H9 (cell line): ENCODE measurements at places on chromosomes 4 and X.

GRCh38 chr4:633976-634598 lies 8.7 kb downstream of the PDE6B start:
- DNase-seq, result peak; percentile 28

DNA sequence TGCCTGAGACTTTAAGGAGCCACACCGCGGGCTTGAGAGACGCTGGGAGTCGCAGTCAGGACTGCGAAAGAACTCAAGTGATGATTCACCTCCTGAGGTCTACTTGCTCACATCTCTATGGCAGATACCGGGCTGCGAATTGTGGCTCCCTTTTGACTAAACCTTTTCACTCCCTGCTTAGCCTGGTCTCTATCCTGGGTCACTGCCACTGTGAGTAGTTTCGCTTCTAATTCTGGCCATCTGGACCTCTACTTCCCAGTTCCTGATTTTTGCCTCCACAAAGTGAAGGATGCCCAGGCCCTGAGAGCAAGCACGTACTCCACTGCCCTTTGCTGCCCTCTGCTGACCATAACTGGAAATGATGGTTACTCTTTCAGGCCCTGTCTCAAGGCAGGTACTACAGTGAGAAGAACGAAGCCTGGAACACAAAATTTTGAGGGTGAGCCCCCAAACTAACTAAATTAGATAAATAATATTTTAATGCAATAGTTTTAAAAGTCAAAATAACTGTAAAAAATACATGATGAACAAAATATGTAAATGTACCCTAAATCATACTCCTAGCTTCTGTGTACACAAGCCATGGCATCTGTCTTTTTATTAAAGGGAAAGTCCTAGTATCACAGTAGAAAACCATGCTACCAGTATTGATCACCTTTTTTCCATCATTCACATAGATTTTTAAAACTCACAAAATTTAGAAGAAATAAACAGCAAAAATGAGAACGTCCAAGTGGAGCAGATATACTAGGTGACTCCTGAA lies 16.7 kb downstream of the MAD2L1 start:
- peak; percentile 81 for DNase-seq

GRCh38 chr4:7806338-7807090 lies 133.1 kb downstream of the AFAP1 start:
- DNase-seq, result peak; percentile 45

GRCh38 chrX:110420771-110421499 lies 62.3 kb downstream of the RTL9 start:
- no peak for DNase-seq

GRCh38 chr4:183164963-183165362 lies 65.9 kb downstream of the WWC2 start:
- DNase-seq, result no peak

DNA sequence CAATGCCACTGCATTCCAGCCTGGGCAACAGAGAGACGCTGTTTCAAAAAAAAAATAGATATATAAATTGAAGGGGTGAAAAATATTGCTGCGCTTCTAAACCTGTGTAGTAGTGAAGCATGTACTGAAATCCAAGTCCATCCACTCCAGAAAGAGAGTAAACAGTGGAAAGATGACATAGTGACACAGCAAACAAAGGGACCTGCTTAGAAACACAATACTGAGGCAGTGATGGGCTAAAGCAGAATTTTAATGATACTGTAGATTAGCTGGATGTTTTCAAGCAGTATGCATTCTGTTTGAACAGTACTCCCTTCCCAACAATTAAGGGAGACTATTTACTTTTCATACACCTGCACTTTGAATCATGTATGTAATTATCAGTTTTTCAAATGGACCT lies 42.5 kb downstream of the TFDP3 start:
- no peak for DNase-seq
